ENCODE measurements at places on chromosomes 12 and 14.

DNA sequence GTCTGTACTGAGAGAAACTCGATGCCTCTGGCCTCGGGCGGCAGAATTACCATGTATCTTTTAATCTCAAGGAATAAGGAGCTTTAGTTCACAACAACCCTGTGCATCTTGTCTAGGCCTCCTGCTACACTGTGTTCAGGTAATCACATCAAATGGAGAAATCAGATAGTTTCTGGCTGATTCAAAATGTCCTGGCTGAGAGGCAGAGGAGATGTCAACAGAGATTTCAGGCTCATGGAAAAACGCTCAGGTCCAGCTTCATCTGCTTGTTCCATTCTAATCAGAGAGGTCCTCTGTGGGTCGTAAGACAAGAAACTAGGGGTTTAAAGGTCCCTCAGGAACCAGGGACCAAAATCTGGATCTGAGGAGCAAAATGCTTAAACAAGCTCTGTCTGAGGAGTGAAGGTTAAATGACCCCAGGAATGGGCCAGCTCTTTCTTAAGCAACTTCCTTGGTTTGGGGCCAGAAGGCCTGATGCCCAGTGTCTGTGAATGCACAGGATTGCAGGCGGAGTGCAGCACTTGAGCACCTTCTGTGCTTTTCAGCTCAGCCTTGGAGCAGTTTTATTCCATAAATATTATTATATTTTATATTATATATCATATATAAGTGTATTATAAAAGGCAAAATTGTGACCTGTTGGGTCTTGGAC is 170.2 kb upstream of the PRICKLE1 start:
- no peak for DNase-seq

DNA sequence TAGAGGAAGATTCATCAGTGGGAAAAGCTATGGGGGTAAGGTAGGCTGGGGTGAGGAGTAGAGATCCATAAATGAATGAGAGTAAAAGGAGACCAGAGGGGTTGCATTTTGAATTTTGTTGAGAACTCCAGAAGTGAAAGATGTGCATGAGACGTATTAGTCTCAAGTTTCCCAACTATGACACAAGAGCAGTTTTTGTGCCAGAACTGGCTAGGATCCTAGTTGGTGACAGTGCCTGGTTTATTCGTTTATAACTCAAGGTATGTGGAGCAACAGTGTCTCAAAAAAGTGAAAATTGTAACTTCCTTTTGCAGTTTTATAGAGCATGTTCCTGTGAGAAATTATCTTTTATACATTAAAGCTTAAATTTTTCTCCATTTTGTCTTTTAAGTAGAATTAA is 377.0 kb downstream of the NPAS3 start:
- DNase-seq: no peak

GRCh38 chr14:55610713-55611370 is 30.8 kb downstream of the KTN1 start:
- no peak for DNase-seq

DNA sequence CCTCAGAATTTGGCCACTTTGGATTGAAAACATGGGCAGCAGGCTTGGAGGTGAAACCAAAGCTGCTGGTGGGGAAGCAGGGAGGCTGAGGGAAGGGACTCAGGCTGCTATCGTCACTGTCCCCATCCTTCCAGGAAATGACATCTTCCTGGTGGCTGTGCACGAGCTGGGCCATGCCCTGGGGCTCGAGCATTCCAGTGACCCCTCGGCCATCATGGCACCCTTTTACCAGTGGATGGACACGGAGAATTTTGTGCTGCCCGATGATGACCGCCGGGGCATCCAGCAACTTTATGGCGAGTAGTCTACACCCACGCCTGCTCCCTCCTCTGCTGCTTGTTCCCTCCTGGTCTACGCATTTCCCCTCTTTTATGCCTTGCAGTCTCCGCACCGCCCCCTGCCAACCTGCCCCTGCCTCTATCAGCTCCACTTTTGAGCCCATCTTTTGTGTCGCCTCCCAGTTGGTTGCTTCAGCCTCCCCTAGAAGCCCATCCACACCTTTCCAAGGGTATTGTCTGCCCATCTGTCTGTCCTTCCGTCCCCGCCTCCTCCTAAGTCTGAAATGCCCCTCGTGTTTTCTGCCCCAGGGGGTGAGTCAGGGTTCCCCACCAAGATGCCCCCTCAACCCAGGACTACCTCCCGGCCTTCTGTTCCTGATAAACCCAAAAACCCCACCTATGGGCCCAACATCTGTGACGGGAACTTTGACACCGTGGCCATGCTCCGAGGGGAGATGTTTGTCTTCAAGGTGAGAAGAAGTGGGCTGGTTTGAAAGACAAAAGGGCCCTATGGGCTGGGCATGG is 6.9 kb downstream of the MMP14 start:
- DNase-seq: no peak

DNA sequence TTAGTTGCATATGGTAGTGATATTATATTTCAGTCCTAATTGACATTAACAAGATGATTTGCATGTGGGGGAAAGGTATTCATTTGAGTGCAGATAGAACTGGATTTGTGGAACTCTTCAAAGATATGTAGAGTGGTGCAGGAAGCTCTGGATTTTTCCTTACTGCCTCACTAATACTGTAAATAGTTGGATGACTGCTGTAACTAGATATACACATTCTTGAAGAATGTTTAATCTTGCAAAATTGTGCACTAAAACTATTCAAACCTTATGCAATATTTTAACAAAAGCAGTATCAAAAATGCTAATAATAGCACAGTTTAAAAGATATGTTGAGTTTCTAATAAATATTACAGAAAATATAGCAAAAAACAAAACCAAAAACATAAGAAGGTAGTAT is 43.1 kb upstream of the ATF7IP start:
- DNase-seq: no peak

DNA sequence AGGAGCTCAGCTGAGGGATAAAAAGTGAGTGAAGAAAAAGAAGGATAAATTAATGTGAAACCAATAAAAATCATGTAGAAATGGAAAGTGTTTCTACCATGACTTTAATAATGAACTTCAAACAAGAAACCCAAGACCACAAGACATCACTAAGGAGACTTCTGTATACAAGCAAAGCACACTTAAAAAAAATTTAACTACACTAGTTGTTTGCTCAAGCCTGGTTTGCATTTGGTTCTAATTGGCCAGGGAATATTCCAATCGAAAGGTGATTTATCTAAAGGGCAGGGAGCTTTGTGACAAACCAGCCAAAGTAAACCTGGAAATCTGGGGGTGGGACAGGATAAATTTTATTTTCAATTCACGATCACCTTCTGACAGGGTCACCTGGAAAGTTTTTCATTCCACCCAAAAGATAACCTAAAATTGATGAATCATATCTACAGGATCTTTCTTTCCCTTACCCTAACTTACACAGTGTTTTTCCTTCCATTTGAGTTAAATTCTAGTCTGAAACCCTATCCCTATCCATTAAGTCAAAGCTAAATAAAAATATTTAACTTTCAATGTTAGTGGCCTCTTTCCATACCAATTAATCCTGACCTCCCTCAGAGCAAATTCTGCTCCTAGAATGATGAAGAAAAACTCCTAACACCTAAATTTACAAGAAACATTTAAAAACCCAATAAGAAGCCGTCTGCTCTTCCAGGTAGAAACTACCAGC is 2.6 kb downstream of the EGLN3 start:
- no peak for DNase-seq

DNA sequence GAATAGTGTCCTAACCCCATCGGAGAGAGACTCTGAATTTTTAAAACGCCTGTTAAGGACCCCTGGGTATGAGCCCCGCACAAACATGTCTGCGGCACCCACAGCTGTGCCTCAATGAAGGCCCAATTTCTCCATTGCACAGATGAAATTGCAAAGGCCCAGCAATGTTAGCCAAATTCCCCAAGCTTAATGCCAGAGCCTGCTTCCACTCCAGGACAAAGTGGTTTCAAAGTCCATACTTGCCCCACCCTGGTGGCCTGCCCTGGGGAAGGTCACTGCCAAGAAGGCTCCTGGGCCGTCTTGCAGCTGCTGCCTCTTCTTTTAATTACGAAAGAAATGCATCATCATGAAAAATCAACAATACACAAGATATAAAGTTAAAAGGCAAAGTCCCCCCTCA is 1179.7 kb downstream of the VRK1 start:
- DNase-seq: no peak

- no peak for DNase-seq
Measured at GRCh38 chr12:62701492-62701891, 233.5 kb downstream of the PPM1H start.

DNA sequence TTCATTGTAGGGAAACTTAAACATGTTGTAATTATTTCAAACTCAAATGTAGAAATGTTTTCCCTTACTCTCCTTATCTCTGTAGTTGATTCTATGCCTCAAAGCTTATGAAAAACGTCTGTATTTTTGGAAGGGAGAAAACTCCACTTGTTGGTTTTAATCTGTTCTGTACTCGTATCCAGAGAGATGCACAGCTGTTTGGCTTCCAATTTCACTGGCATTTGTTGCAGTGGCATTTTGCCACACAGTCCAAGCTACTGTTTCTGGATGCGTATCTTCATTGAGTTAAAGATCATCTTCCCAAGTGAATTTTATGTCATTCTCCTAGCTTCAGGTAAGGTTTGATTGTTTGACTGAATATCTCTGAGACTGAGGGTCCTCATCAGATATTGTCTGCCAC is 481.4 kb downstream of the TRHDE start:
- DNase-seq: no peak

DNA sequence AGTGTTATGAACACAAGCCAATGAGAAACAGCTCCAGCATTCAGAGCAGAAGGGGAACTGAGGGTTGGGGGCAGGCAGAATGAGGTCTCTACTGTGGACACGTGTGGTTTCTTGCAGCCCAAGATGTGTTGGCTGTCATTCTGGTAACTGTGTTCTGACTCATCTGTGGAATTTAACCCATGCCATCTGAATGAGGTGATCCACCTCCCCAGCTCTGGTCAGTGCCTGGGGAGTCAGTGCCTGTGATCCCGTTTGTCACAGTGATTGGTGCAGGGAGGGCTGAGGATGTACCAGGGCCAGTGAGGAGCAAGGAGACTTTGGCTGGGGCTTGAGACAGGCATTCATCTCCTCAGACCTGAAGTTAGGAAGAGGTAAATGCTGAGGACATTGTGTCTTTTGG is 216.8 kb downstream of the MSRB3 start:
- DNase-seq: no peak

DNA sequence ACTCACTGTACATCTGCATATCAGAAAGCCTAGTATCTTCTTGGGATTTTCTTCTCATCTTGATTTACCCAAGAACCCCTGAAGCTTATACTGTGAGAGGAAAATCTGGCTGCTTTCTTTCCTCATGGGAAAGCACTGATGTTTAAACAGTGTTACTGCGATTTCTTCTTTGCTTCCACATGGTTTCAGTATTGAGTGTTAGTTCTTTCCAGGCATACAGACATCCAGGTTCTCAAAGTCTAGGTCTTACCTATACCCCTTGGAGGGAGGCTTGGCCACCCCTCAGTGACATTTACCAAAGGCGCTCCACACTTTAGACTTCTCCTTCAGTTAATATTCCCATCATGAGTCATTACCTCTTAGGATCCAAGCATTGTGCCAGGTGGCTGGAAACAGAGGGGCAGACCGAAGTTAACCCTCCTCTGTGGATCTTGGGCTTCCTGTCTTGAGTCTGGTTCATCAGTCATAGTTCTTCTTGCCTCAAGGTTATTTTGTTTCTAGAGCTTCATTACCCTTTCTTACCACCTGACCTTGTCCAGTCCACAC is 79.1 kb downstream of the TMEM117 start:
- no peak for DNase-seq
